MCF 10A (cell line): ENCODE measurements at places on chromosomes 4 and X.
A peak's percentile ranks its signal among the peaks of the same experiment; 100 is the strongest.

- DNase-seq = no peak
Observed at GRCh38 chr4:140602714-140603113, 34.0 kb upstream of the UCP1 start.

- DNase-seq = no peak
Observed at GRCh38 chr4:134328741-134329140, 127.2 kb upstream of the PABPC4L start.

GRCh38 chr4:33625748-33626147 is 2618.6 kb downstream of the ARAP2 start:
- DNase-seq = peak; percentile 18

- peak; percentile 78 for DNase-seq
Observed at GRCh38 chrX:9352694-9353411, 112.0 kb upstream of the TBL1X start.
